Stimulated activated CD8-positive, alpha-beta memory T cell treated with anti-CD3 and anti-CD28 coated beads, Interleukin-12 subunit alpha, Interleukin-12 subunit beta, amount 100 ng/mL, for 4 hours (primary cell): ENCODE measurements at places on chromosomes 16 and 17.

- no peak for DNase-seq
Observed at GRCh38 chr17:76262732-76263344, 2.3 kb upstream of the UBALD2 start.

DNA sequence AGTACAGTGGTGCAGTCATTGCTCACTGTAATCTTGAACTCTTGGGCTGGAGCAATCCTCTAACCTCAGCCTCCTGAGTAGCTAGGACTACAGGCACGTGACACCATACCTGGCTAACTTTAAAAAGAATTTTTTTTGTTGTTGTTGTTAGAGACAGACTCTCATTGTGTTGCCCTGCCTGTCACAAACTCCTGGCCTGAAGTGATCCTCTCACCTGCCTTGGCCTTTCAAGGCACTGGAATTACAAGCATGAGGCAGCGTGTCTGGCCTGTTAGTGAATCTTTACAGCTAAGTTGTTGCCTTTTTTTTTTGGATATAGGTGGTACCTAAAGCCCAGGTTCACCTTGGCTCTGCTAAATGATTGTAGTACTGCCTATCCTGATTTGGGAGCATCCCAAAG lies 290.6 kb downstream of the BCAS3 start:
- no peak for DNase-seq

DNA sequence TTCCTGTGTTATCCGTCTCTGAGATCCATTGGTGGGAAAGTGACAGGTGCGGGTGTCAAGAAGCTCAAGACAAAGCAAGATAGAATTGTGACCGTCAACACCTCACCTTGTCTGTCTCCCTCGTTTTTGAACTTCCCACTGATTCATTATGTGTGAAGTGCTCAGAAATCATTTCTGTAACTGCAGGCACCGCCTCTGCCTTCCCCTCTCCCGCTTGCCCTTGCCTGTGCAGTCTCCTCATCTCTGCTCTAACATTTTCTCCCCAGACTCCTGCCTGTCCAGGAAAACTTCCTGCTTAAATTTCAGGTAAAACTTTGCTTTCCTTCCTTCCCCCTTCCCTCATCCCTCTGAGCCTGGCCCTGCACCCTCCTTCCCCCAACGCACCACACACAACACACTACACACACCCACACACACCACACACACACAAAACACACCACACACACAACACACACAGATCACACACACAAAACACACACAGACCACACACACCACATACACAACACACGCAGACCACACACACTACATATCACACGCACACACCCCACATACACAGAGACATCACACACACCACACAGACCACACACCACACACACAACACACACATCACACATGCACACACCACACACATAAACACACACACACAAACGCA lies 25.7 kb downstream of the CALB2 start:
- no peak for DNase-seq

GRCh38 chr17:36943250-36944191 lies 5.2 kb upstream of the AATF start:
- DNase-seq: no peak

DNA sequence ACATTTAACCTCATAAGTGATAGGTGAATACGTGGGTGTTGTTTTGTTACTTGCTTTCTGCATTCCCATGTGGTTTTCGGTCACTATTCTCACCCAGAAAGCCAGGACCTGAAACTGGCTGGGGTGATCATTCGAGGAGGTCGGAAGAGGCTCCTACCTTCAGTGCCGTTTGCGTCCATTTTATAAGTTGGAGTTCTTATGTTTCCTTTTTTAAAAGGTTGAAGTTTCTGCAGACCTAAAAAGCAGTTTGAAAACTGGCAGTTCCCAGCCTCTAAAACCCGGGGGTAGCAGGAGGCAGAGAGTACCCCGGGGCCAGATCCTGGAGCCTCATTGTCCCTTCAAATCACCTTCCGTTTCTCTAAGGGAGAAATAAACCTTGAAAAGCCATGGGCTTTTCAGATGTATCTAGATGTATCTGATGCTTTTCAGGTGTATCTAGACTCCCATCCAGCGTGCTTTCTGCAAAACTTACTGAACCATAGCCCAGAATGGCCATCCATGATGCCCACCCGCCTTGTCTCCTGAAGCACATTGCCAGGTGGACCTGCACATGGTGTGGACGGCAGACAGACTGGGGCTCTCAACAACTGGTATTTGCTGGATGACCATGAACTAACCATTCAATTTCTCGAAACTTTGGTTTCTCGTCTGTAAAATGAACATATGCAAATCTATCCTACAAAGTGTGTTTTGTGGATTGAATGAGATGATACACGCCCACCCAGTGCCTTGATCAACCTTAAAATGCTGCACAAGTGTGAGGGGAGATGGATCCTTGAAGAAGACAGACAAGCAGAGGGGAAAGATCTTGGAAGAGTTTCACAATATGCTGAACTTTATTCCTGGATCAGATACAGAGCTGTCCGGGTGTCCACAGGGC lies 1.3 kb downstream of the NLRC5 start:
- DNase-seq: no peak

DNA sequence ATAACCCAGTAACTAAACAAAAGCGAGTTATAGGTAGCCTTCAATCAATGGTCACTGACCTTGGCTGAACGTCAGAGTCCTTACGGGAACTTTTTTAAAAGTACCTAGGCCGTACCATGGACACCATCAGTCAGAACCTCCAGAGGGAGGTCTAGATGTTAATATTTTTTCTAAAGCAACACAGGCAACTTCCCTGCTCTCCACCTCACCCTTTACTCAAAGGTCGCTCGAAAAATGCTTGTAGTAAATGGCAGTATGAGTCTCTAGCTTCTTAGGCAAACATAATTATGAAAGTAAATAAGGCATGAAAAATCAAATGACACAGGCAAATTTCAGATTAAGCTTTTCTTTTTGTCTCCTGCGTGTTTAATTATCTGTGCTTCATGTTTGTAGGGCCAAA lies 82.1 kb downstream of the SLC39A11 start:
- no peak for DNase-seq
